EH (cell line): ENCODE measurements at places on chromosomes 7 and 10.

DNA sequence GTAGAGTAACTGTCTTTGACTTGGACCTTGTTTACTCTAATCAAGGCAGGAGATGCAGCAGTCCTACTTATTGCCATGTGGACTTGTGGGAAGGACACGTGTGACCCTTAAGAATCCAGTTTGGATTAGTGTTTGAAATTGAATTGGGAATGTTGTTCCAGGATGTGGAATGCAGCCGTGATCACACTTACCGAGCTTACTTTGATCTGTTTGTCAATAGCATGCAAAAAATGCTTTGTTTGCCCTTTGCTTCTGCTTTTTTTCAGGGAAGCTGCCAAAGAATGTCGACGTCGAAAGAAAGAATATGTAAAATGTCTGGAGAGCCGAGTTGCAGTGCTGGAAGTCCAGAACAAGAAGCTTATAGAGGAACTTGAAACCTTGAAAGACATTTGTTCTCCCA, 84.7 kb downstream of the CREM start:
- no peak for DNase-seq

GRCh38 chr10:62990126-62990525, 143.0 kb upstream of the NRBF2 start:
- no peak for DNase-seq

DNA sequence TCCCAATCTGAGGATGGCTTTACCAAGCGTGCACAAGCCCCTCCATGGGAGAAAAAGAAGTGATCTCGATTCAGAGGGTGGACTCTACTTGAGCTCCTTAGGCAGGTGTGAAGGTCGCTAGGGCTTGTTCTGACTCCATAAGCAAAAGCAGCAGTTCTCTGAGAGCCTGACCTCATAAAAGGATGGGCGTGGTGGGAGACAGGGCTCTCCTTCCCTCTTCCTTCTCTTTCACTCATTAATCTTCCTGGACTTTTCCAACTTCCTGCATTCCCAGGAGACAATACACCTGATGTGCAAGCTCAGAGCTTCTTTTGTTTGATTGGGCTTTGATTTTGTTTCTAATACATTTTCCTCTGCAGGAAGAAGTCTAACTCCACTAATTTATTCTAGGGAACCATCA, 22.3 kb upstream of the TMEM72 start:
- no peak for DNase-seq

GRCh38 chr7:103120362-103120761, 28.5 kb downstream of the NAPEPLD start:
- no peak for DNase-seq

GRCh38 chr7:156907656-156908055, 14.7 kb upstream of the LMBR1 start:
- peak; percentile 87 for DNase-seq

- DNase-seq, result no peak
Measured at GRCh38 chr10:28581916-28582315, 49.0 kb downstream of the WAC start.

DNA sequence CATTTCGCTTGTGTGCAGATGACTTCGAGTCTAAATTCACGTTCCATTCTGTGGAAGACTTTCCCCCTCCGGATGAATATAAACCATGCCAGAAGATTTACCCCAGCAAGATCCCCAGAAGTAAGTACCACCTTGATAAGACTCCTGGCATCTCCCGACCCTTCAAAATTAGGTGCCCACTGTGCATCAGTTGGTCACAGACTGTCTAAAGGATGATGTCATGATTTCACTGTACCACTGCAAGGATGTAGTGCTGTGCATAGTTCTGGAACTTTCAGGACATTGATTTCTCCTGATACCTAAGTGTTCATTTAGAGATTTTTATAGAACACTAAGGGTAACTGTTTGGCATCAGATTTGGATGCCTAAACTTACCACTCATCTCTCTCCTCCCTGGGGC, 83.0 kb downstream of the WIPF3 start:
- no peak for DNase-seq

DNA sequence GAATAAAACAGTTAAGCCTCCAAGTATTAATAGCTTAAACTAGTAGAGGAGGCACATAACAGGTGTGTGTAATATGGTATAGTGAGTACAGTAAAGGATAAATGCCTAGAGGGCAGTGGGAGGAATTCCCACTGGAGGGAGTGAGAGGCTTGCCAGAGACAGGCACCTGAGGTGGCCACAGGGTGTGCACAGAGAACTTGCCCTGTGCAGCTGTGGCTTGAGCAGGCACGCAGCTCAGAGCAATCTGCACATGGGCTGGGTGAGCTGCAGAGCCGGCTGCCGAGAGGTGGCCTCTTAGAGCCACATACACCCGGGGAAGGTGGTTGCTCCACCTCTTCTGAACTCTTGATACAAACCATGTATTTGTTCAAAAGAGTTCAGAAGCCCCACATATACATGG, 237.1 kb downstream of the COBL start:
- no peak for DNase-seq

DNA sequence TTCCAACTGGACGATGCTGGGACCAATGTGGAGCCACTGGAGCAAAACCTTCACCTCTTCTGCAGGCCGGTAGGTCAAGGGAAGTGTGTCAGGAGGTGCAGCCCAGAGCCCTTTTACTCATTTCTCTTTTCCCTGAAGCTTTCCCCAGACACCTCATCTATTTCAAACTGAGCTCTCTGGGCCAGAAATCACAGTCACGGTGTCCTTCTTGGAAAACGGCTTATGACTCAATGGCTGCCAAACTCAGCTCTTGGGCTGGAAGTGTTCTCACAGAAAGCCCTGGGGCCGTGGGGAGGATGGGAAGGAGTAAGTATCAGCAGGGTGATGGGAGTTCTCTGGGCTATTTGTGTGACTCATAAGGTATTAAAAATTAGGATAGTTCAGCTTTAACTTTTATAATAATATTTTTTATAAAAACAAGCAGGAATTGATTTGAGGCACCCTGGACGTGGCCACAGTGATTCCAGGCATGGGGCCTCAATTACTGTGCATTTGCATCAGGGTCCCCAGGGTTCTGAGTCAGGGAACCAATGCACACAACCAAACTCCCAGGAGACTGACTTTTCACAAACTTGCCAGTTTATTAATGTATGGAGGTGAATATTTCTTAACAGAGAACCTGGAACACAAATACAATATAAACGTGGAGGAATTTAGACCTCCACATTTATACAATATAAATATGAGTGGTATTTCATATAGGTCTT, 187.4 kb upstream of the TMEM72 start:
- DNase-seq, result peak; percentile 98
